ENCODE measurements at places on chromosomes 1 and 21.

GRCh38 chr1:218683242-218683641 lies 338.1 kb downstream of the TGFB2 start:
- DNase-seq: no peak

DNA sequence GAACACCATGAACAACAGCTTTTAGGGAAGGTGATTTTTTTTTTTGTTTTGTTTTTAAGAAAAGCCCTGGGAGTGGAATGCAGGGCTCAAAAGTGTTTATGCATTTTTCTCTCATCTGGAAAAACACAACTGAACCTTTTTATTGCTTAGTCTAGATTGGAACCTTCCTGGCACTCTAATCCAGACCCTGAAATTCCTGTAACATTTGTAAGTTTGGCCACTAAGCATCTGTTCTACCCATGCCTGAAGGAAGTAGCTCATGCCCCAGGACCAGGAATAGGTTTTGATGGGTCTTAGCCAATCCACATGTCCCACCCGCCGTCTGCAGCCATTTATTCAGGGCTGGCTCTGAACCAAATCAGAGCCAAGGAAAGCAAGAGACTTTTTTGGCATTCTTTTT lies 39.7 kb upstream of the SLC2A1 start:
- DNase-seq: no peak

DNA sequence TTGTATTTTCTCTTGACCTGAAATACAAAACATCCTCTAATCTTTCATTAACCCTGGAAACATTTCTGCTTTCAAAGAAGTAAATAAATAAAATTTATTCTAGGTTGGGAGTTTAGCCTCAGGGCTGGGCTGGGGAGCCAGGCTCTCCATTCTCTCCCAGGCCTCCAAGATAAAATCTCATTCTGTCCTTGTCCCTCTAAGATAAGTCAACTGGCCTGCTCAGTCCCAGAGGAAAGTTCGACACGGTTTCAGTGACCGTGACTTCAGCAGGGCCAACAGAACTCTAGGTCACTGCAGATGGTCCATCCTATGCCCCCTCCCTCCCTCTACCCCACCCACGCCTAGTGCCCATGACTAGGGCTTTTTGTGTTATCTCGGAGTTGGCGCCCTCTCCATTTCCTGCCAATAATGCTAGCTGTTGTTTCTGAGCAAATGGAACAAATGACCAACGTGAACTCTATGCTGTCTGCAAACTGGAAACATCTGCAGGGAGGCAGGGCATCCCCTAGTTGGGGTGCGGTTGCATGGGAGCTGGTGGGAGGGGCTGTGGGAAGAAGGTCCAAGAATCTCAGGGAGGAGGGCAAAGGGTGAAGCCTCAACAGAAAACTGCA lies 10.1 kb upstream of the ADORA3 start:
- no peak for DNase-seq

- no peak for DNase-seq
Measured at GRCh38 chr1:204199579-204199978, 3.3 kb upstream of the KISS1 start.

GRCh38 chr1:10961300-10961833 lies 51.1 kb upstream of the TARDBP start:
- DNase-seq: no peak

DNA sequence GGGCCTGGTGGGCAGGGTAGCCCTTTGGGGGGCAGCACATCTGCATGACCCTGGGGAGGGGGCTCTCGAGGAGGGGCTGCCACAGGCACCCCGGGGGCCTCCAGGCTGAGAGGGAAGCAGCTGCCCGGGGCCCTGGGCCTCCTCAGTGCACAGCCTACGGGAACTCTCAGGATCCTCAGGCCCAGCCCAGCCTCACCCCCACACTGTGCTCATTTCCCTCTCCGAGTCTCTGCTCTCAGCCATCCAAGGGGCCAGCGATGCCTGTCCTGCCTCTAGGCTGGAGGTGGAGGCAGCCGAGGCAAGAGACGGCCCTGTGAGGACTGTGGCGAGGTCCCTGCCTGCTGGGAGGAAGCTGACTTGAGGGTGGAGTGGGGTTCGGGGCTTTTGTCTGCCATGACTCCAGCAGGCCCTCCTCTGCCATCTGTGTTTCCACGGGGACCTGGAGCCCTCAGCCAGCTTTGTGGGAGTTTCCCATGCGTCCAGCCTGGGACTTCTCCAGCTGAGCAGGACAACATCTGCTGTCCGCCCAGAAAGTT lies 7.2 kb upstream of the PLEKHG5 start:
- no peak for DNase-seq

DNA sequence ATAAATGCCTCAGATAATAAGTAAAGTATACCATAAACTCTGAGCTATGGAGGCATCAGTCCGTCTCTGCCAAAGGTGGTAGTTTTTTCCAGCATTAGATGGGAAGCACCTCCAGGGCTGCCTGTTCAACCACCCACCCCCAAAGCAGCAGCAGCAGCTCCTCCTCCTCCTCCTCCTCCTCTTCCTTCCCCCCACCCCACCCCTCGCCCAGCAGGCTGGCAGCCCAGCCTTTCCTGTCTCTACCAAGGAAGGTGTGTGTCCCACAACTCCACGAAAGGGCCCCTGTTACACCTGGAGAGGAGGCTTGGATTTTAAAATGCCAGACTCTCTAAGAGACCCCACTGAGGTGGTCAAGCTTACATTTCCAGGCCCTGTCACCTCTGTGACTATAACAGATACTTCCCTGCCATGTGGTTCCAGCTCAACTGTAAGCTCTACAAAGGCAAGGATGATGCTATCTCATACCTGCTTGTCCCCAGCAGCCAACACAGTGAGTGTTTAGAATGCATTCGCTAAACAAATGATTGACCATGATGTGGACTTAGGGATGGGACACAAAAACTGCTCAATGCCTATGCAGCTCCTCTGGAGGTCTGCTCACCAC lies 76.7 kb downstream of the GFI1 start:
- no peak for DNase-seq

DNA sequence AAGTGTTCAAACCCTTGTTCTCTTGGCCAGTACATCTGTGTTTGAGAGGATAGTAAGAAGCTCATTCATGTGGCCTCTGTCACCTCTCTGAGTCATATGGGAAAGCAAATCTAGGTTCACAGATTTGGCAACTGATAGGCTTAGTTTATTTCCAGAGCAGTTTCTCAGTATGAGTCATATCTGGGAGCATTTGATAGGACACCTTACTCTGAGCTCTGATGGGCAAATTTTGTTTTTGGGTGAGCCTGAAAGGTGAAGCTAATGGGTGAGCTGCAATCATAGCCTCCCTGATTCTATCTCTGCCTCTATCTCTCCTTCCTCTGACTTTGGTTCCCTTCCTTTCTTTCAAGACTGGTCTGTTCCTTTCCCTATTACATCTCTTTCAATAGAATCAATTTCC lies 134.4 kb downstream of the S1PR1 start:
- DNase-seq: peak; percentile 73

DNA sequence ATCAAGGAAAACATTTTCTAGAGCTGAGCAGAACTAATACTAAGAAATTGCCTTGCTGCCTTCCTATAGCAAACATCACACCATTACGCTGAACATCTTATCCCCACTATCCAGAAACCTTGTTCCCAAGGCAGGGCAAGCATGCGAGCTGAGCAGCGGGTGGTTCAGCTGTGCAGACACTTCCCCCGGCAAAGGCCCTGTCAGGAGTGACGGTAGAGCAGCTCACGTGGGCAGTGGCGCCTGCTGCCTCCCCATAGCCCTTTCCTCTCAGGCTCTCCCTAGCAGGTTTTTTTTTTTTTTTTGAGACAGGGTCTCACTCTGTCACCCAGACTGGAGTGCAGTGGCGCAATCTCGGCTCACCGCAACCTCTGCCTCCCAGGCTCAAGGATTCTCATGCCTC lies 13.7 kb upstream of the ANGPTL7 start:
- no peak for DNase-seq

GRCh38 chr1:18944810-18945209 lies 11.7 kb downstream of the IFFO2 start:
- no peak for DNase-seq

DNA sequence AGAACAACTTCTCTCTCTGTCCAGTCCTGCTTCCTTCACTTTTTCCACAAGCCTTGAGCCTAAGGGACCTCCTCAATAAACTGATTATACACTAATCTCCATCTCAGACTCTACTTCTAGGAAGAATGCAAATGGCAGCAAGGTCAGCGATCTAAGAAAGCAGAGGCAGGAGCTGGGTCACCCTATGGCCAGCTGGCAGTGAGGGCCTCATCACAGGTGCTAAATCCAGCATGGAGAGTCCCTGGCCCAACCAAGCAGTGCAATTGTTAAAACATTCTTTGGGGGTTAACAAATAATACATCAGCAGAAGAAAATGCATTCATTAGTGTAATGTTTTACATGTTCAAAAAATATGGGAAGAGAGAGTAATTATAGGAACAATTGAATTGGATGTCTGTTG lies 416.0 kb downstream of the SIPA1L2 start:
- DNase-seq: no peak

DNA sequence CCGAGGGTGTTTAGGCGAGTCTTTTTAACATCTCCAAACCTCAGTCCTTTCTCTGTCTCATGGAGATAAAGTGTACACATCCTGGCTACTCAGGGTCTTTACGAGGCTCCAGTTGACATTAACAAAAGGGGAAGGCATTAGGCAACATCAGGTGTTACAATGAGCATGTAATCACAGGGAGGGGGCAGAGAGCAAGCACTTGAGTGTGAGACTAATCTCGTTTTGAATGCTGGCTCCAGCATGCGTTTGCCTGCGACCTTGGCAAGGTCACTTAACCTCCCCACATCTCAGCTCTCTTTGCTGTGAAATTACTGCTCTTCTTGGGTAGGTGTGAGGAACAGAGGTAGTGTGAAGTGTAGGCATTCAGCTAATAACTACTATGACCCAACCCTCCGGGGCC lies 3.1 kb downstream of the TNNT2 start:
- DNase-seq: no peak

- DNase-seq: no peak
Measured at GRCh38 chr21:24046829-24047443, 1560.3 kb downstream of the MRPL39 start.

- no peak for DNase-seq
Measured at GRCh38 chr1:2950926-2951305, 70.4 kb upstream of the ACTRT2 start.

GRCh38 chr1:167629681-167630567 lies at the start of gene RCSD1:
RCSD1 (plus strand) TSS chr1:167630232; CDS start chr1:167630424, 192 bp downstream.
- no peak for DNase-seq

GRCh38 chr1:81702903-81703302 lies 97.8 kb upstream of the ADGRL2 start:
- DNase-seq: peak; percentile 94

DNA sequence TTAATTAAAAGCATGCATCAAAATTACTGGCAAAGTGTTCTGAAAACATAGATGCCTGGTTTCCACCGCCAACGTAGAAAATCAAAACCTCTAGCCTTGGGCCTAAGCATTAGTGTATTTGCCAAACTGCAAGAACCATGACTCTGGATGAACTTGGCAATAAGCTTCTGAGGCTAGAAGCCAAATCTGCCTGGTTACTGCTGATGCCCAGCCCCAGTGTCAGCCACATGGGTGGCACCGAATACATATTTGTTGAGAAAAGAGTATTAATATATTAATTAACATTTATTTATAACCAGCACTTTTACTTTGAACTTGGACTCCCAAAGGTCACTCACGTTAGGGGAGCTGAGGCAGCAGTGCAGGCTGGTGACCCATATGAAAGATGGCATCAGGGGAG lies 140.6 kb upstream of the HMGB4 start:
- DNase-seq: no peak

DNA sequence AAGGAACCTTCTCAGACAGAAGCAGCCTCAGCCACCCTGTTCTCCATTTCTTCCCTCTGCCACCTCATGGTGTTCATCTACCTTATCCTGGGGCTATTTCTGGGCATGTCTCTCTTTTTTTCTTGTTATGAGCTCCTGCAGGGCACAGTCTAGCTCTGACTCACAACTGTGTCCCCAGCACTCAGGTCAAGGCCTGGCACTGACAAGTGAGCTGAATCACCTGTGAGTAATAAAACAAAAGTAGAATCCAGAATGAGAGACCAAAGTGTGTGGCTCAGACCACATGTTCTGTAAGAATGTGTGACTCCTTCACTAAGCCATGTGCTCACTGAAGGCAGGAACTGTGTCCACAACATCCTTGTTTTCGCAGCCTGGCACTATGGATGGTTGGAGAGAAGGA lies 23.2 kb downstream of the C1orf94 start:
- peak; percentile 70 for DNase-seq

GRCh38 chr1:51570063-51570710 lies 46.7 kb upstream of the OSBPL9 start:
- DNase-seq: no peak

- no peak for DNase-seq
Measured at GRCh38 chr1:182235604-182235951, 156.0 kb downstream of the GLUL start.

DNA sequence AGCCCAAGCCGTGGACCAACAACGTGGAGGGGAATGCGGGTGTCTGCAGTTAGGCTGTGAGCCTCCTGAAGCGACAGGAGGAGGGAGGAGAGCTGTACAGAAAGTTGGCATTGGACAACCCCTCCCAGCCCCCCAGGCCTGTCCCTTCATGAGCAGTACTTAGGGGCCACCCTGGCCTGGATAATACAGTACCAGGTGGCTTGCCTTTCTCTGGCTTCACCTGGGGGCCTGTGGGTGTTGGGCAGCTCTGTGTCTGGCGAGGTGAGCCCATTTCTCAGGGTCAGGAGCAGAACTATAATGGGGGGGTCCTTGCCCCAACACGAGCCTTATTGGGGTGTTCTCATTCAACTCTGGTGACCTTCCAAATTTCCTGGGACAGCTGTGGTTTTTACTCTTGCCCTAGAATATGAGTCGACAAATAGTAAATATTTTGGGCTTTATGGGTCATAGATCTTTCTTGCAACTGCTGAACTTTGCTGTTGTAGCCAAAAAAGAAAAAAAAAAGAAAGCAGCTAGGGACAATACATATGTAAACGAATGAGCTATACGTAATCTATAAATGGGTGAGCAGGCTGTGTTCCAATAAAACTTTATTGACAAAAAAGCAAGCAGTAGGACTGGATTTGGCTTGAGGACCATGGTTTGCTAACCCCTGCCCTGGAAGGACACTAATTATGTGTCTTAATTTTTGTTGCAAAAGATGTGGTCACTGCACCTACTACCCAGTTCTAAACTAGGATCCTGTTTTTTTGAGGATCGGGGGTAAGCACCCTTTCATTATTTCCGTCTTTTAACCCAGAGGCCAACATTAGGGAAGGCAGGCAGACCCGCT lies 11.4 kb downstream of the COQ8A start:
- no peak for DNase-seq

GRCh38 chr1:28801461-28801860 lies 10.5 kb upstream of the OPRD1 start:
- DNase-seq: no peak

DNA sequence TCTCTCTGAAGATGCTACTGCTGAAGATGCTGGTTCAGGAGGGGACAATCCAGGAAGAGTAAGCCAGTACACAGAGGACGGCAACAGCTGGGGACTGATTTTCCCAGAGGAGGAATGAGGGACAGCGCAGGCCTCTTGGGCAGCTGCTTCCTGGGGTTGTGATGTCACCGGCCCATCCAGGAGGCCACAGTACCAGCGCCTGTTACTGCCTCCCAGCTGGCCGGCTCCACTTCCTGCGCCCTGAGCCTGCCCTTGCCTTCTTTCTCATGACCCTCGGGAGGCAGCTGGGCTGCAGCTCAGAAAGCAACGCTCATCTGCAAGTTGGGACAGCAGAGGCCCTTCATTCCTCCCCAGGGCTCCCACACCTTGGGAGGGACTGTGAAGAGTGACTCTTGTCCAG lies 21.9 kb upstream of the ID3 start:
- no peak for DNase-seq

GRCh38 chr21:40936771-40937261 lies 89.9 kb upstream of the DSCAM start:
- DNase-seq: no peak

GRCh38 chr21:34602061-34602460 lies 12.9 kb downstream of the RCAN1 start:
- no peak for DNase-seq
